Ovary (tissue), 10 donors: ENCODE measurements at places on chromosomes 6 and 20. TPM values are rescaled to one million over a fixed set of nuclear protein-coding genes. Genes with fewer than 3 reads are reported as not detected.

CST2 gene
- polyA plus RNA-seq: not detected

GUCA1A gene
- 0.06 TPM for polyA plus RNA-seq

SLC35F1 gene
- 0.10 TPM for polyA plus RNA-seq

CEP250 gene
- polyA plus RNA-seq: 11.7 TPM

KIAA1755 gene
- 11.8 TPM for polyA plus RNA-seq

PTPRT gene
- 0.01 TPM for polyA plus RNA-seq

SULF2 gene
- polyA plus RNA-seq: 406 TPM

TMEM151B gene
- polyA plus RNA-seq: not detected

SRMS gene
- not detected for polyA plus RNA-seq

HCRTR2 gene
- polyA plus RNA-seq: 0.04 TPM

KCNB1 gene
- 3.3 TPM for polyA plus RNA-seq

MBOAT1 gene
- polyA plus RNA-seq: 11.0 TPM

BANF2 gene
- not detected for polyA plus RNA-seq

ZNF318 gene
- polyA plus RNA-seq: 8.3 TPM

C6orf58 gene
- not detected for polyA plus RNA-seq

REPS1 gene
- polyA plus RNA-seq: 41.0 TPM

PSMB8 gene
- polyA plus RNA-seq: 103 TPM

WFDC2 gene
- polyA plus RNA-seq: 2.9 TPM

SLCO4A1 gene
- polyA plus RNA-seq: 2.2 TPM

MAPK13 gene
- 8.0 TPM for polyA plus RNA-seq

KIF6 gene
- 0.15 TPM for polyA plus RNA-seq

DACT2 gene
- 0.17 TPM for polyA plus RNA-seq

STMN3 gene
- 7.4 TPM for polyA plus RNA-seq

CST4 gene
- not detected for polyA plus RNA-seq

ALDH8A1 gene
- polyA plus RNA-seq: 0.21 TPM

IL17A gene
- not detected for polyA plus RNA-seq

SPINT3 gene
- not detected for polyA plus RNA-seq

TMEM244 gene
- polyA plus RNA-seq: not detected

TP53TG5 gene
- polyA plus RNA-seq: 0.02 TPM

REM1 gene
- 2.9 TPM for polyA plus RNA-seq

LY6G6F gene
- polyA plus RNA-seq: not detected

COX4I2 gene
- 3.5 TPM for polyA plus RNA-seq

SOX4 gene
- 34.0 TPM for polyA plus RNA-seq

C20orf202 gene
- polyA plus RNA-seq: 0.22 TPM

NKAPL gene
- 1.4 TPM for polyA plus RNA-seq

TENT5A gene
- polyA plus RNA-seq: 46.3 TPM

CD40 gene
- polyA plus RNA-seq: 35.7 TPM

SAMD3 gene
- 2.7 TPM for polyA plus RNA-seq
